ENCODE measurements at places on chromosomes 4 and X.

DNA sequence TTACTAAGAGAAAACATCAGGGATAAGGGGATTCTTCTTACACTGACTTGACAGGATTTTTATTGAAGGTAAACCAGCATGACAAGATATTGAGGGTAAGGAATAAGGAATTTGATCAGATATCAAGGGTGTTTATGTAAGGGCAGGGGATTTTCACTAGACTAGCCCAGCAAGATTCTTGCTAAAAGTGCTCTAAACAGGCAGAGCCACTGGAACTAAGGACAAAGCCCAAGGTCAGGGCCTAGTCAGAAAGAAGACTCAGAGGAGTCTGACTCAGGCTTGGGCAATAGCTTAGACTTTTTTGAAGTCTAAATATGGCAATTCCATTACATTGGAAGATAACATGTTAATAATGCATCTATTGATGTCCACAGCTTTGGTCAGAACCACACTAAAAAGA is 6.5 kb upstream of the GLRA3 start:
- no peak for DNase-seq

DNA sequence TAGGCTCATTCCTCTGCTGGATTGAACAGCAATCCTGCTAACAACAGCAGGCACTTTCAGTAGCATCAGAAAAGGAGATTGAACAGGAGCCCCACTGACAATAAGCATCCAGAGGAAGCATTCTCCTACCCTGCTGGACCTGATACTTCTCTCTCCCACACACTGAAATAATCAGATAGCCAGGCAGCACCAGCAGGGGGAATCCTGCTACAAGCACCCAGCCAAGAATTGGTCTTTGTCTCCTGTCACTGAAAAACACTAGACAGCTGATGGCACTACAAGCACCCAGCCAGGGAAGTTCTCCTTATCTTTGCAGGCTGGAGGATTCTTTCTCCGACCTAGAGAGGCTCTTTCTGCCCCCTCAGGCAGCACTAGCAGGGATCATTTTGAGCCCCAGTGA is 444.3 kb upstream of the GRIA3 start:
- no peak for DNase-seq

DNA sequence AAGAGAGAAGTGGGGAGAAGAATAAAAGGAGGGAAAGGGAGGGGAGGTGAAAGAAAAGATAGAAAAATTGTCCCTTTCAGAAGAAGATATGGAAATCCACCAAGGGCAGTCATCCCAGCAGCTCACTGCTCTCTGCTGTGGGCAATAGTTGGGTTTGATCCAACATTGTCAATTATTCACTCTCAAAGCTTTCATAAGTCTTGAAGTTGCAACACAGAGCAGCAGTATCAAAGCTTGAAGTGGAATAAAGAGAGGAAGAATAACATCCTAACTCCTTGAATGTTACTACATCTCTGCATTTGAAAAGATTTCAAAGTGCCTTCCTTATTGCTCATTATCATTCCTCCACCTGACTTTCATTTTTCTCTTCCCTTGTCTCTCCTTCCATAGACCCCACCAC is 62.3 kb upstream of the HHIP start:
- DNase-seq, result no peak

DNA sequence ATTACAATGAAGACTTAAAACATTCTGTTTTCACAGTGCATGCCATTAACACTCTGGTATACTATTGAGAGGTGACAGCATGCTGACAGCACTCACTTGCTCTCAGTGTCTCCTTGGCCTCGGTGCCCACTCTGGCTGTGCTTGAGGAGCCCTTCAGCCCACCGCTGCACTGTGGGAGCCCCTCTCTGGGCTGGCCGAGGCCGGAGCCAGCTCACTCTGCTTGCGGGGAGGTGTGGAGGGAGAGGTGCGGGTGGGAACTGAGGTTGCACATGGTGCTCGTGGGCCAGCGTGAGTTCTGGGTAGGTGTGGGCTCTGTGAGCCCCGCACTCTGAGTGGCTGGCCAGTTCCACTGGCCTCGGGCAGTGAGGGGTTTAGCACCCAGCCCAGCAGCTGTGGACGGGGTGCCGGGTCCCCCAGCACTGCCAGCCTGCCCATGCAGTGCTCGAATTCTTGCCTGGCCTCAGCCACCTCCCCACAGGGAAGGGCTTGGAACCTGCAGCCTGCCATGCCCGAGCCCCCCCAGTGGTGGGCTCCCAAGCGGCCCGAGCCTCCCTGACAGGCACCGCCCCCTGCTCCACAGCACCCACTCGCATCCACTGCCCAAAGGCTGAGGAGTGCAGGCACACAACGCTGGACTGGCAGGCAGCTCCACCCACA is 135.3 kb upstream of the AR start:
- no peak for DNase-seq

DNA sequence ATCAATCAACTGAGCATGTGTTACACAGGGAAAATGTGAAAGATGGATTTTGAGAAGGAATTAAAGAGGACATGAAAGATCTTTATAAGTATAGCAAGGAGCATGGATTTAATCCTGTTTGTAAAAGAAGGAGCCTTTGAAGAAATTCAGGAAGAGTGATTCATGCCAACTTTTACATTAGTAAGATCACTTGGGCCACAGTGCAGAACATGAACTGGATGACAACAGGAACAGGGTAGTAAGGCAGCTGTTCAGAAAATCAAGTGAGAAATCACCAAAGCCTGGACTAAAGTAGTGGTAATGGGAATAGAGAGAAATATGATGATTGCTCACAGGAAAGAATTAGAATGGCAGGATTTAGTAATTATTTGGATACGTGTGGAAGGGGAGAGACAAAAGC is 265.7 kb upstream of the PCDH7 start:
- no peak for DNase-seq

DNA sequence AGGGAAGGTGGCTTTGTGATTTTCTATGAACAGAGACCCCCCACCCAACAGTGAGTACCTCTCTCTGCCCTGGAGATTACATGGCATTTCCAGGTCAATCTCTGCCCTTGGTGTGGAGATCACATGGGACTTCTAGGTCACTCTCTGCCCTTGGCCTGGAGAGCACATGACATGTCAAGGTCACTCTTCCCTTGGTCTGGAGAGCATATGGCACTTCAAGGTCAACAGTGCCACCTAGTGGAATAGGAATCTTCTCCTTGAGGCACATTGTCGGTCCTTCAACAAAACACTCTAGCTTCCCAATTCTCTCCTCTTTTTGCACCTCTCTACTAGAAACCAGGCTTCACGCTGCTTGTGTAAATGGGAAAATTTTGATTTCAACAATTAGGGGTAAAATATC is 66.2 kb upstream of the TACR3 start:
- no peak for DNase-seq

DNA sequence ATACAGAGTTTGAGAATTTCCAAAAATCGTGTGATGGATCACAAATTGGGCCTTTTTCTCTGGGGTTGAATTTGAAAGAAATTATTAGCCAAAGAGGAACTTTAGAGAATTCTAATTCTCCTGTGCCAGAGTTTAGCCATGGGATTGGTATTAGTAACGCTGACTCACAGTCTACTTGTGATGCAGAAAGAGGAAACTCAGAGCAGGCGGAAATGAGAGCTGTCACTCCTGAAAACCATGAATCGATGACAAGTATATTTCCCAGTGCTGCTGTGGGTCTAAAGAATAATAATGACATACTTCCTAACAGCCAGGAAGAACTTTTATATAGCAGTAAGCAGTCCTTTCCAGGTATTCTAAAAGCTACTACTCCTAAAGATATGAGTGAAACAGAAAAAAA is 64.9 kb downstream of the N4BP2 start:
- no peak for DNase-seq

GRCh38 chr4:1756079-1756478 is 34.8 kb downstream of the TACC3 start:
- no peak for DNase-seq

- no peak for DNase-seq
These were observed 357.9 kb downstream of the PPP3CA start for GRCh38 chr4:100989401-100989800.

- peak; percentile 80 for DNase-seq
These were observed 11.4 kb downstream of the KLF3 start for GRCh38 chr4:38675146-38676121.

DNA sequence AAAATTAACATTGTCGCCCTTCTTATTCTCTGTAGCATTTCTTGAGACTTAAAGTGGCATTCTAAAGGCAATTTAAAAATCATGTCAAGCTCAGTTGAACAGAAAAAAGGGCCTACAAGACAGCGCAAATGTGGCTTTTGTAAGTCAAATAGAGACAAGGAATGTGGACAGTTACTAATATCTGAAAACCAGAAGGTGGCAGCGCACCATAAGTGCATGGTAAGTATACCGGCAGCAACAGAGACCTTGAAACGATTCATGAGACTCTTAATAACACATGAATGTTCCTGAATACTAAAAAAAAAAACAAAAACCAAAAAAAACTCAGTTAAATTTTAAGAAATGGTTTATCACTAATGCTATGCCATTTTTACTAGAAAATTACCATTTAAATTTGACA is 82.4 kb upstream of the HPRT1 start:
- DNase-seq, result no peak

DNA sequence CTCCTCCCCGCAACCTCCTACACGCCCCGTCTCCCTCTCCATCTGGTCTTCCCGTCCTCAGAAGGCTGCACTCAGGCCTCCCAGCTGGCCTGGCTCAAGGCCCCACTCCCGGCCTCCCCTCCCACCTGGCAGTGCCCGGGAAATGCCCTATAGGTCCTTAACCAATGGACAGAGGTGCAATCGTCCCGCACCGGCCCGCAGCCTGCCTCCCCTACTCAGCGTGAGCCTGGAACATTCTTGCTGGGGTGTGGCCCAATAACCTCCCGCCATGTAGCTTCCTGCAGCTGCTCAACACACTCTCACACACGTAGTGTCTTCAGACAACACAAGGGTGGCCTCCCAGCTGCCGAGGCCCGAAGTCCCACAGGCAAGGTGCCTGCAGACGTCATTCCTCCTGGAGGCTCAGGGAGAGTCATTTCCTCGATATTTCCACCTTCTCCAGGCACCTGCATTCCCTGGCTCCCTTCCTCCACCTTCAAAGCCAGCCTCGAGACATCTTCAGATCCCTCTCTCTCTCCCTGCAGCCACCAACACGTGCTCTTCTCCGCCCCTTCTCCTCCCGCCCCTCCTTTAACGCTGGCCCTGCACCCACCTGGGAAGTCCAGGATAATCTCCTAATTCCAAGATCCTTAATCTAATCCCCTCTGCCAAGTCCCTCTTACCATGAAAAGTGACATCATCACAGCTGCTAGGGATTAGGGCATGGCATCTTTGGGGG is 56.2 kb downstream of the ADRA2C start:
- no peak for DNase-seq

- no peak for DNase-seq
These were observed 5.8 kb downstream of the NKX6-1 start for GRCh38 chr4:84493092-84493850.

GRCh38 chrX:47226071-47226470 is 6.7 kb upstream of the USP11 start:
- no peak for DNase-seq

- DNase-seq, result no peak
These were observed 67.1 kb downstream of the PGRMC1 start for GRCh38 chrX:119303137-119303536.

DNA sequence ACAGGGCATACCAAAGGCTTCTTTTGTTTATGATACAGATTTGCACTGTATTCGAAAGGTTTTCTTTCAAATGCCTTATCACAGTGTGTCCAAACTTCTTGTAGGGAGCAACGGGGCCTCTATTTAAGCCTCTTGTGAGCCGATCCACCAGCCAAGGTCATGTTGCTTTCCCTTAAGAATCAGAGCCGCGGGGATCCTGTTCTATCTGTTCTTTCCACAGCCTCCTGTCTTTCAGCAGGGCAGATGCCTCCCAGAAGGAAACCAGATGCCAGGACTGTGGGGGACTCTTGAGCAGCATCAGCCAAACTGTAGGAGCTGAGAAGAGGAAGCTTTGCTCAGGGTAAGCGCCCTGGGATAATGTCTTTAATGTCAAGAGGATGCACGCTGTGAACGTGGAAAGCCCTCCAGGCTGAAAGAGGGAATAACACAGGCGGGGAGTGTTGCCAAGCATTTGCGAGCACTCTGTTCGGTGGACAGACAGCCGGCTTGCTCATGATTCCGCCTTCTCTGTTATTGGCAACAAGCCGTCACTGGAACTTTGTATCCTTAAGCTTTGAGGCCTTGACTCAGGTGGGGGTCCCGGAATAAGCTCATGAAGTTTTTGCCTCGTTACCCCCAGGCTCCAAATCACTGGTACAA is 279.8 kb upstream of the FRG1 start:
- DNase-seq, result no peak

DNA sequence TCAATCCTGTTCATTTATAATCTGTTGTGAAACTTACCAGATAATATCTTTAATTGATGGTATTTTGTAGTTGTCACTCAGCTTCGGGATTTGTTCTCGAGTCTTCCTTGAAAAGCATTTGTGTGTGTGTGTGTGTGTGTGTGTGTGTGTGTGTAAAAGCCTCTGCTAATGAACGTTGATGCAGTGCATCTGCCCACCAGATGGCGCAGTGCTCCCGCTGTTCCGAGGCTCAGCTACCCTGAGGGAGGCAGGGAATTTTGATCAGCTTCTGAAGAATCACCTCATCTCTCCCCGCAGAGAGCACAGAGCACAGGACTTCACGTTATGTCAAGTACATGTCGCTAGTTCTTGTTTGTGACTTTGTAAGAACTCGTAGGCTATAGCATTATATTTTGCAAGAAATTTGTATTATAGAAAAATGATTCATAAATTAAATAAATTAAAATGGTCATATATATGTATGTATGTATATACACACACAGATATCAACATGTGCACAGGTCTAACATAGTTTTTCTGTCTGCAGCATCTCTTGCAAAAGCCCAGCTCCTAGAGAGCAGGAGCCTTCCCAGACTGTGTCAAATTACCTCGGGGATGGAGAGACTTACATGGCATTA is 316.7 kb upstream of the IGFBP7 start:
- DNase-seq, result no peak

DNA sequence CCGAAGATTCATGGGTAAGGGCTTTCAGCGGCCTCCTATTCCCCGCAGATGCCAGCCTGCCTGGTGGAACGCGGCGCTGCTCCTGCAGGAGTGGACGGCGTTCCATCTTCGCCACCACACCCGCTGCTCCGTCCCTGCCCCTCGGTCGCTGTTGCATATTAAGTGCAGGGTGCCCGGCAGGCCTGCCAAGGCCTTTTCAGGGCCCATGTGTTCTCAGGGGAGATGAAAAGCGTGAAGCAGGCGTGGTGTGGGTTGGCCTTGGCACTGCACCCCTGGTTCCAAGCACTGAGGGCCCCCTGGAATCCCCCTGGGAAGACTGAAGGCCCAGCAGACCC is 52.0 kb downstream of the SORCS2 start:
- no peak for DNase-seq

- peak; percentile 41 for DNase-seq
These were observed 6.7 kb upstream of the SH3BP2 start for GRCh38 chr4:2786152-2786671.

- DNase-seq, result no peak
These were observed 107.6 kb downstream of the GASK1B start for GRCh38 chr4:158065176-158065575.

GRCh38 chrX:118272242-118272641 is 73.7 kb upstream of the WDR44 start:
- no peak for DNase-seq

- no peak for DNase-seq
These were observed 19.6 kb downstream of the PRDM5 start for GRCh38 chr4:120902925-120903324.

Data from stimulated activated CD8-positive, alpha-beta memory T cell treated with anti-CD3 and anti-CD28 coated beads, Interleukin-15, amount 100 ng/mL, for 1 hour (primary cell).